ENCODE measurements at places on chromosomes 3 and 15.

DNA sequence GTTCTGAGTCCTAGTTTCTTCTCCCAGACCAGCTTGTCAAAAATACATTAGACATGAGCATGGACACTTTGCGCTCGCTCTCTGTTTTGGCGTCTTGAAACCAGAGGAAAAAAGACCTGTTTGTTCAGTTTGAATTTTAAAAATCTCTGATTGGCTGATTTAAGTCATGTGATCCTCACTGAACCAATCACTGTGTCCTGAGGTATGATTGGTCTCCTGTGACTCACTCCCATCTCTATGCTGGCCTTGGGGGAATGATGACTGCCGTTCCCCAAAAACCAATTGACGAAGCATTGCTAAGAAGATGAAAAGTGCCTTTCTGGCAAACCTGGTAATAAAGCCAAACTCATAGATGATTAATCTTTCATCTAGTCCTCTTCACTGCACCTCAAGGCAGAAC lies 256.5 kb downstream of the IL5RA start:
- no peak for DNase-seq

DNA sequence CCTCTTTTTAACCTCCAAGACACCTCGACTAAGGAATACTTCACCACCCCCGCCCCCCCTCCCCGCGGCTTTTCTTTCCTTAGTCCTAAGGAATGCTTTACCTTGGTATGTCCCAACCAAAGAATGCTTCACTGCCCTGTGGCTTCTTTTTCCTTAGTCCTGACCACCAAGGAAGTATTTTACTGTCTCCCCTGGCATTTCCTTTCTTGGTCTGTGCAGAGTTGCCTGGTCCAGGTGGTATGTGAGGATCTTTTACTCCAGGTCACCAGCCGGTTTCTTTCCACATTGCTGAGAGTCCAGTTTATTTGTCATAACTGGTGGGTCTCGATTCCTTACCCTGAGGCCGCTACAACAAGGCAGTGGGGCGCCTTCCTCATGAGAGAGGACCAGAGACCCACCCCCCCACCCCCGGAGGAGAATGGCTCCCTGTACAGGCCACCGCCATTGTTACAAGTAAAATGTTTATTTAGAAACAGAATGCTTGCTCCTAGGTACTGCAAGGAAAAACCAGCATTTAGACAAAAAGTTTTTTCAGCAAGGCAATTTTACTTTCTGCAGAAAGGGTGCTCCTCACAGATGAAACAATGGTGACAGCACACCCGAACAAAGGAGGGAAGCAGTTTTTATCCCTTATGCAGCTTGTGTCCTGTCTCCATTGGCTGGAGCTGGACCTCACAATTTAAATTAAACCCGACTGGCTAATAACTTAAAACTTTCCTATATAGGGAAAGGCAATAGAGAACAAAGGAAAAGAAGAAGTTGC lies 23.1 kb upstream of the MTHFS start:
- DNase-seq: no peak

- DNase-seq: no peak
Observed at GRCh38 chr15:94692710-94693109, 461.3 kb downstream of the MCTP2 start.

- DNase-seq: no peak
Observed at GRCh38 chr3:86958534-86958933, 32.4 kb downstream of the VGLL3 start.

GRCh38 chr3:197542741-197543454 lies 12.9 kb downstream of the BDH1 start:
- no peak for DNase-seq

- no peak for DNase-seq
Observed at GRCh38 chr3:15667484-15667883, 65.9 kb downstream of the BTD start.

DNA sequence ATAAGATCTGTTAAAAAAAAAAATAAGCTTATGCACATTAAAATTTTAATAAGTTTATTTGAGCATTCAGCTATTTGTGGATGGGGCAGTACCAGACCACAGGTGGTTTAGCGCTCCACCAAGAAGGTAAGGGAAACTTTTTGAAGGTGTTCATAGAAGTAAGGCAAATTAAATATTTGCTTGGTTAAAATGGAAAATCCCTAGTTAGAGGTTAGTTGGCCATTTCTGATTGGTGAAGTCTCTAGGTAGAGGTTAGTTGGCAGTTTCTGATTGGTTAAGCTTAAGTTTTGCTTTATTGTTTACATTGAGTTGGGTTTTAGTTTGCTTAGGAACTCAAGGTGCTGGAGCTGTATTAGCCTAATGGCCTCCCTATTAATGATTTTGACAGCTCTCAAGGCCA lies 30.7 kb downstream of the SCN11A start:
- no peak for DNase-seq

GRCh38 chr15:82952158-82953081 lies at the start of gene HOMER2:
TSS of gene HOMER2 (minus strand) at chr15:82952720. CDS start at chr15:82952535, 185 bp downstream.
- peak; percentile 41 for DNase-seq

Measured in PC-9 (cell line).